Choroid plexus epithelial cell (primary cell): ENCODE measurements at places on chromosomes 1 and 21.

- DNase-seq = no peak
Measured at GRCh38 chr1:183144752-183145151, 41.3 kb upstream of the LAMC2 start.

GRCh38 chr1:43835082-43836021 lies 98.2 kb upstream of the ARTN start:
- DNase-seq = peak; percentile 82

DNA sequence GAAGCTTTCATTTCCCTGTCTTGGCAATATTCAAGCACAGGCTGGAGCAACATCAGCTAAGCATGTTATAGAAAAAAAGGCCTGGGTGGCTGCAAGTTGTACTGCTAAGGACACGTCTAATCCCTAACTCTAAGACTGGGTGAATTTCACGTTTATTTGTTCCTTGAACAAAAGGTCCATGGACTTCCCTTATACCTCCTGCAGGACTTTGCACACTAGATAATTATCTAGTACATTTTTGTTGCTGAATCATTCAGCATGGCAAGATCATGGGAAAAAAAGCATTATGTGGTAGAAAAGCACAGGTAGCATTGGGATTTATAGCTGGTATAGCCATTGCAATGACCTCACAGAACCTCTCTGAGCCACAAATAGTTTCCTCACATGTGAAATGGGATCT lies 130.7 kb upstream of the DMRTA2 start:
- no peak for DNase-seq

DNA sequence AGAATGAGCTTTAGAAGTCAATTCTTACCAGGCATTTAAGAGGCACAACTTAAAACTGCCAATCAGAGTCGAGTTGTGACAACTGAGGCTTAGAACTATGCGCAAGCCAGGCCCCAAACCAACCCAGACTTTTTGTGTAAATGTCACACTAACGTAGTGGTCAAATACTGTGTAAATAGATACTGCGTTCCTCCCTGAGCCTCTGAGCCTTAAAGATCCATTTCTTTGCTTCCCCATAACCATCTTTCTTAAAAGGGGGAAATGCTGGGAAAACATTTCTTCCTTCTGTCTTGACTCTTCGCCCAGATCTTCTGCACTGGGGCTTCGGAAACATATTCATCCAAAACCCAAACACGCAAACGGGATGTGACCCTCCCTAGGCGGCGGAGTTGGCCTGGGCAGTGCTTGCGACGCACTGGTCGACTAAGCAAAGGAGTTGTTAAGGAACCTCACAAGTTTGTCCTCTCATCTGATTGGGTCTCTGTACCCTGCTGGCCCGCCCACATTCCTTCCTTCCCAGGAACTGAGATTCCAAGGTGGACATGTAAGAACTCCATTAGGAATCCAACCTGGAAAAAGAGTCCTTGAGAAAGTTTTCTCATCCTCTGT lies 2.6 kb downstream of the ADAMTS5 start:
- no peak for DNase-seq

GRCh38 chr1:17596651-17597509 lies 57.4 kb downstream of the ARHGEF10L start:
- no peak for DNase-seq

DNA sequence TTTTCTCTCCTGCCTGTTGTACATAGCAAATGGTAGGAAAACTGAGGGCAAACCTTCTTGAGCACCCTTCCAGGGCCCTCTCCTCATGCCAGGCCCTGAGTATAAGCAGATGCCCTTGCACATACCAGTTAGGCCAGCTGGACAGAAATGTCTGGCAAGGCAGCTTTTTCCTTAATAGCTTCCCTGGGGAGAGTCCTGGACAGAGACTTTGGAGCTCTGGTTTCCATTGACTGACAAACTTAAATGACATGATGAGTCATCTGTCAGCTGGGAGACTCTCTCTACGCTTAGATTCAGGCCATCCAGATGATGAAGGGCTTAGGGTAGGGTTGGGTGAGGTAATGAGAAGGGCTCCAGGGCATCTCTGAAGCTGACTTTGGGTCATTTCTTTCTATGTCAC lies 317.5 kb downstream of the ASTN1 start:
- no peak for DNase-seq

GRCh38 chr1:203088441-203088840 lies 2.6 kb upstream of the MYOG start:
- no peak for DNase-seq

GRCh38 chr1:3555131-3555920 lies 56.0 kb downstream of the MEGF6 start:
- DNase-seq = no peak
